ENCODE measurements at places on chromosomes 16 and 17.

DNA sequence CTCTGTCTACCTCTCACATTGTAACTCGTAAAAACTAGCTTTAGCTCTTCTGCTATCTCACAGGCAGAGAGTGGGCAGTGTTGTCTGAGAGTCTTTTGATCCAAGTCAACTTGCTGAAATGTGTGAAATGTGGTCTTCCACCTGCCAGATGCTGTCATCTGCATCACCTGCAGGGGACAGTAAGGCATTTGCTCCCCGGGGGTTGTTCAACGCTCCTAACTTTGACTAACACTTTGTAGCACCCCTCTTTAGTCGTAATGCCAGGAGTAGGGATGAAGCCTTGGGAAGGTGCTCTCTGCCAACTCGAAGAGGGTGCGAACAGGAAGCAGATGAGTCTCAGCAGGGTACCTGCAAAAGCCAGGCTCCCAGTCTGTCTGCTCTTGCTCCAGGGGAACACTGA lies 36.1 kb downstream of the SNX11 start:
- no peak for DNase-seq

GRCh38 chr16:74298104-74298503 lies 1.5 kb downstream of the PSMD7 start:
- no peak for DNase-seq

GRCh38 chr16:30108059-30108850 lies 5.1 kb downstream of the GDPD3 start:
- DNase-seq: no peak

DNA sequence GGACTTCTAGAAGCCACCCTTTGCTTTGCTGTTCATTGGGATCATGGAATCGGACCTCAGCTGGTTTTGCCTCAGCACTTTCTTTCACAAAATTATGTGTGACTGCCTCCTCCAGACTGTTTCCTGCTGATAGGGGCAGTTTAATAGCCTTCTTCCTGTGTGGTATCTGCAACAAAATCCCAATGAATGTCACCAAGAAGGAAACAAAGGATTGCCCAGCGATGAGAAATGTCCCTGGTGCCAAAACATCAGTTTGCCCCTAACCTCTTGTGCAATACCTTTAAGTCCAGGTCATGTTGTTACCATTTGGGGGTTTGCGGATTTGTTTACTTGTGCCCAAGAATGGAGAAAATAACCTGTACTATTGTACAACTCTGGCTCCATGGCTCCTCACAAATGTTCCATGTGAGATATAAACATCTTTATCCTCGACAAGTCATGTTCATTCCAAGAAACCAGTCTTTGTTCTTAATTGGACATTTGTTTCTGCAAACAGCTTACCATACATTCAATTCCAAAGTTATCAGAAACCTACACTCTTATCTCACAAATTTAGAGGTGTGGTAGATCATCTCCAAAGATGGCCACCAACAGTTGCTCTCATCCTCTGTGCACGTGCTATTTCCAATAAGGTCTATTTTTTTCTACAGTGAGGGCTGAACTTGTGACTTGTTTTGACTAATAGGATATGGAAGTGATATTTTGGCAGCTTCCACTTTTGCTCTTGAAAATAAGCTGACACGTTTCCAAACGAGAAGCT lies 14.8 kb downstream of the TAC4 start:
- DNase-seq: no peak

- no peak for DNase-seq
Measured at GRCh38 chr16:50398336-50398735, 29.5 kb upstream of the BRD7 start.

Data from cerebellar cortex (tissue), 1 donor.